ENCODE measurements at places on chromosomes 13 and 19.
A peak's percentile ranks its signal among the peaks of the same experiment; 100 is the strongest.

DNA sequence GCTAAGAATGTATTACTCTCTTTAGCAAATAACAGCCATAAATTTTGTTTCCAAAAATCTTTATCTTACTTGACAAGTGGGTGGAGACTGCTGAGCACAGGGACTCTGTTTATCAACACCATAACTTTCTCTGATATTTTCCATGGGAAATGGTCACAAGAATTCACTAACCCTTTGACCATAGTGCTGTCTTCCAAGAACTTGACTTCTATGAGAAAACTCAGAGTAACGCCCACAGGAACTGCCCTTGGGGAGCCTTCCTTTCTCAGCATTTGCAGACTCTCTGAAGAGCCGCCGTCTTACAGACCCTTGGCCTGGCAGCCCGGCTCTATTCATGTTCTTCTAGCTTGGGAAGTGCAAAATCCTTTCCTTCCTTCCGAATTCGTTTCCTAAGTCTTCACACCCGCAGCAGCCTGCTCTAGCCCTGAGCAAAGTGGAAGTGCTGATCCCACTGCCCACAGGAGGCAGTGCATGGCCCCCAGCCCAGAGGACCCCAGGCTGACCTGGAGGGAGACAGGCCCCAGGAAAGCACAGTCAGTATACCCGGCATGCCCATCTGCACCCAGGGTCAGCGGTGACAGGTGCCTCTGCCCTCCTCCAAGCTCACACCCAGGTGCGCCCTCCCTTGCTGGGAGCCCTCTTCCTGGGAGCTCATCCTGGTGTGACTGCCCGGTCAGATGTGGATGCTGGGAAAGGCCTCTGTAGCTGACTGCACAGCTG lies 10.2 kb downstream of the GAS6 start:
- DNase-seq = no peak

DNA sequence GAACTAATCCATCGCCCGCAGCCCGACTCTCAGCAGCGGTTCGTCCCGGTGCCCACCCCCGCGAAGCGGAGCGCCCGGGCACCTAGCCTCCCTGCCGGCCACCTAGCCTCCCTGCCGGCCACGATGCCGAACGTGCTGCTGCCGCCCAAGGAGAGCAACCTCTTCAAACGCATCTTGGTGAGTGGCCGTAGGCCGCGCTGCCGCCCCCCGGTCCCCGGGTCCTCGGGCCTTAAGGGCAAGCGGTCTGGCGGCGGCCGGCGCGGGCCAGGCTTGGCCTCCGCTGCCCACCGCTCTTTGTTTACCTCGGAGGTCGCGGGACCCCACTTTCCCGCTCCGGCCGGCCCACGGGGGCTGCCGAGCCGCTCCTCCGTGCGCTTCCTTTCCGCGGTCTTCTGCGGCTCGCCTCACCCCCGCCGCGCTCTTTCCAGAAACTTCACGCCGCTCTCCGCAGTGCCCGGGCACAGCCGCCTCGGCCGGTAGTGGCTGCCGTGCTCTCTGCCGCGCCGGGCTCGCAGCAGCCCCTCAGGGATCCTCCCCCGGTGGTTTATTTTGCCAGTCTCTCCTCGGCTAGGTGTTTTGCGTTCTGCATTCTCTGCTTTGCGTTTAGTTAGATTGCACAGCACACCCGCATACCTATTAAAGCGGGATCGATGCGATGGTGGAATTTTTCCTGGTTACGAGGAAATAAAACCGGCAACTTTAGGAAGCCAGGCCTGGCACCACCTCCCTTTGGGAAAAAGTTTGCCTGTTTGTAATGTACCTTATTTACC lies 524 bp downstream of the NAA16 start:
- DNase-seq = peak; percentile 22

- no peak for DNase-seq
These were observed 184.5 kb upstream of the SERP2 start for GRCh38 chr13:44189085-44189484.

GRCh38 chr13:102530751-102531150 lies 66.0 kb upstream of the TPP2 start:
- no peak for DNase-seq

DNA sequence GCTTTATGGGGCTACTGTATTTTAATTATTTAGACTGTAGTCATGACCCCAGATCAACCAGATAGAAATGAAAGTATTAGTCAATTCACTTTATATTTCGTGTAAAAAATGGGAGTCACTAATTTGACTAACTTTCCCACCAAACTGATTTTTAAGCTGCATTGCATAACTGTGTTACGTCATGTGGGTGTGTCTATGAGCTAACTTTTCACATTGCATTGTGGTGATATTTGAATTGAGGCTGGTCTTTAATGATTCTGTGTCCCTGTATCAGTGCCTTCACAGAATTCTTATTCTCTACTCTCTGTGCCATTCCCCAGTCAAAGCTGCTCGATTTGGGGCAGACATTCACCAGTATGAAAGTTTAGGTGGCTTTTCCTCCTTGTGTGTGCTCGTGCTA lies 172.7 kb upstream of the MAB21L1 start:
- no peak for DNase-seq

- no peak for DNase-seq
These were observed 4.5 kb upstream of the TIMM44 start for GRCh38 chr19:7947939-7948338.

- DNase-seq = no peak
These were observed 468 bp upstream of the SERTM1 start for GRCh38 chr13:36673352-36673751.

DNA sequence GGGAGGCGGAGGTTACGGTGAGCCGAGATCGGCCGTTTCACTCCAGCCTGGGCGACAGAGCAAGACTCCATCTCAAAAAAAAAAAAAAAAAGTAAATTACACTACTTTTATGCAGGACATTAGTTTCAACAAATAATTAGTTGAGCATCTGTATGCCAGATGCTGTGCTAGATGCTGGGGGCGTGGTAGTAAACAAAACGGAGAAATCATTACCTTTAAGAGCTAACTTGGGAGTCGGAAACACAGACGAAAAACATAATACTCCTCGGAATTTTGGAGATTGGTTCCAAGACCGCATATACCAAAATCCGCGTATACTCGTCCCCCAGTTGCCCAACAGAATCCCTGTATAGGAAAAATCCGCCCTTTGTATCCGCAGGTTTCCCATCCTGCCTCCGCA lies 1.3 kb upstream of the DUS3L start:
- DNase-seq = no peak

DNA sequence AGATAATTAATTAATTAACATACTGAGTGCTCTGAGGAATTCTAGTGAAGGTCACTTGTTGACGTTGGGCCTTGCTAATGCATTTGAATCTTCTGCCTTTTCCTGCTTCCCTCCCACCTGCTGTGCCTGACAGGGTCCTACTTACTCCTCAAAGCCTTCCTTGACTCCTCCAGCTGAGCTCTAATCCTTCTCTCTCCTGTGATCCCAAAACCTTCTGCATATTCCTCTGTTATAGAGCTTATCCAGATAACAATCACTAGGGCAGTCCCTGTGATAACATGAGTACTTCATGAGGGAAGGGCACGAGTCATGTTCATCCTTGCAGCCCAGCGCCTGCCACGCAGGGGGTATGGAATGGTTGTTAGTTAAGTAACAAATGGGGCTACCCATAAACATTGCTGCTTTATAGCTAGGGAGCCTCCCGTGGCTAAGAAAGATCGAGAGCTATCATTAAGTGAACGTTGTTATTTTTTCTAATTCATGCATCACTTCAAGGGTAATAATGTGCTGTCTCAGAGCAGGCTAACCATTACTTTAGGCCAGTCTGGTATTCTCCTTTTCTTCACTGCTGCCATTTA lies 19.1 kb upstream of the SPATA13 start:
- DNase-seq = no peak

DNA sequence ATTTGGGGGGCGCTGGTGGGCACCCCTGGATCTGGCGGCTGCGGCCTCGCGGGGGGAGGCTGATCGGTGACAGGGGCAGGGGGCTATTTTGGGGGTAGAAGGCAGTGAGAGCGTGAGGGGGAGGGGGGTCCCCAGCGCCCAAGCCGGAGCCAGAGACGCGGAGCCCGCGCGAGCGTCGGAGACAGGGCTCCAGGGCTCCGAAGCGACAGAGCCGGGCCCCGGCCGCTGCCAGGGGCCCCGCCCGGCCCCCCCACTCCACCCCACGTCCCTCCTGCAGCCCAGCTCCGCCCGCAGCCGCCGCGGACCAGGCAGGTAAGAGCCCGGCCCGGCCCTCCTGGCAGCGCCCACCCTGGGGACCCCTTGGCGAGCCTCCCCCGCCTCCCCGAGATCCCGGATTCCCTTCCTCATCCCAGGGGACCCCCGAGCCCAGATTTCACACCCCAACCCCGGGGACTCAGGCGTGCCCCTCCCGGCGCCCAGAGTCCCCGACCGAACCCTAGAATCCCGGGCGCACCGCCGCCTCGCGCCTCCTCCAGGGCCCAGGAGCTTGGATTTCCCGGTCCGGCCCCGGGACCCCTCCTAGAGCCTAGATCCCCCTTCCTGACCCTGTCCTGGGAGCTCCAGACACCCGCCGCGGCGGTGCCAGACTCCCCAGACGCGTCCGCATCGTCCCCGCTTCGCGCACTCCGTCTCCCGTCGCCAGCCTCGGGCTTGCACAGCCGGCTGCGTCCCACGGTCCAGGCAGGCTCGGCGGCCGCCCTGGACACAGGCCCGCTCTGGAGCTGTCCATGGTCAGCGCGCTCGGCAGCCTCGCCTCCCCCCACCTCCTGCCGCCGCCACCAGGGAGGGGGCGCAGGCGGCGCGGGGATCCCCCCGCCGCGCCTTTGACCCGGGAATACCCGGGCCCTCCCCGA lies at the start of gene PPFIA3:
Gene PPFIA3, plus strand, starts transcription at position 134 of the 914 bp plus-strand sequence. CDS start 8,330 bp downstream, outside the sequence.
- DNase-seq = peak; percentile 84
